ENCODE measurements at places on chromosomes 1 and 21. TPM values are rescaled to one million over a fixed set of nuclear protein-coding genes. Genes with fewer than 3 reads are reported as not detected.

GRCh38 chr21:31557421-31558188, 101.9 kb upstream of the SOD1 start:
- no peaks in the 10 kb centered on the region for H3K36me3 ChIP-seq
- peaks cover 46% of the 10 kb centered on the region for H3K27me3 ChIP-seq
- H3K27ac ChIP-seq: no peak overlapping the region
- no peak overlapping the region for H3K4me3 ChIP-seq
- peaks cover 16% of the 10 kb centered on the region for H3K4me1 ChIP-seq
- no peak for DNase-seq

- DNase-seq: peak; percentile 70
- no peaks in the 10 kb centered on the region for H3K27me3 ChIP-seq
- H3K4me3 ChIP-seq: peak overlapping the region; percentile 74
Measured at GRCh38 chr1:203325026-203325417, 19.7 kb downstream of the BTG2 start.

- no peak for DNase-seq
- no peaks in the 10 kb centered on the region for H3K36me3 ChIP-seq
- no peak overlapping the region for H3K4me3 ChIP-seq
- no peaks in the 10 kb centered on the region for H3K4me1 ChIP-seq
- H3K27ac ChIP-seq: no peak overlapping the region
Measured at GRCh38 chr1:228185641-228185965, 20.0 kb downstream of the IBA57 start.

- H3K4me1 ChIP-seq: no peaks in the 10 kb centered on the region
- H3K27ac ChIP-seq: no peak overlapping the region
- H3K36me3 ChIP-seq: no peaks in the 10 kb centered on the region
- no peaks in the 10 kb centered on the region for H3K27me3 ChIP-seq
Measured at GRCh38 chr1:222416001-222416791, 131.7 kb downstream of the HHIPL2 start.

DNA sequence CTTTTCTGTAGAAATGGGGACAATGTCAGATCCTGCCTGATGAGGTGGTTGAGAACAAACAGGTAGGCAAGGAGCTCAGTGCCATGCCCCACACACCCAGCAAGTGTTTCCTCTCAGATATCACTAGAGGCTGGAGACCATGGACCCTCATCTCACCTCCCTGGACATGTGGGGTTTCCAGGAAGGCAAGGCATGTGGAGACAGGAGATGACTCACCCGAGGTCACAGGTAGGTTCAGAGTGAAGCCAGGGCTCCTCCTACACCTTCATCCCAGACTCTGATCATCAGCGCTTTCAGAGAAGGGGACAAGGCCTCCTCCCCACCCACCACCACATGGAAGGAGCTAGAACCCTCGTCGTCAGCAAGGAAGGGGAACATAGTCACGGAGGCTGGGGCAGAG, 69.2 kb downstream of the MATN1 start:
- no peaks in the 10 kb centered on the region for H3K4me1 ChIP-seq
- no peak overlapping the region for H3K4me3 ChIP-seq
- no peak overlapping the region for H3K27ac ChIP-seq
- DNase-seq: no peak
- no peaks in the 10 kb centered on the region for H3K27me3 ChIP-seq

DNA sequence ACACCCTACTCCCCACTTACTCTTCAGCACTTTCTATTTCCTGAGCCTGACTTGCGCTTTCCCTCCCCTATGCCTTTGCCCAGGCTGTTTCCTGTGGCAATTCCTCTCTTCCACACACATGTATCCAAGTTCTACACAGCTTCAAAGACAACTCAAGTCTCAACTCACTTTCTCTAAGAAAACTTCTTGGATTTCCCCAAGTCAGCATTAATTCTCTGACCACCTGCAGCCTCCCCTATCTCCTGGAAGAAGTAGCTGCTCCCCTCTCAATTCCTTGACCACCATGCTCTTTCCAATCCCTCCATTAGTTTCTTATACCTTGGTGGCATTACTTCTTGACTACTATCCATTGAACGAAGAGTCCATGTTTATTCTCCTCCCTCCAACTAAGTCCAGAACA, 42.8 kb downstream of the NMNAT2 start:
- peaks cover 10% of the 10 kb centered on the region for H3K27me3 ChIP-seq
- H3K4me1 ChIP-seq: peaks cover 2% of the 10 kb centered on the region
- DNase-seq: no peak

- H3K4me1 ChIP-seq: no peaks in the 10 kb centered on the region
- no peaks in the 10 kb centered on the region for H3K27me3 ChIP-seq
- no peak overlapping the region for H3K27ac ChIP-seq
Measured at GRCh38 chr21:36235058-36235582, 78.5 kb downstream of the DOP1B start.

GRCh38 chr1:117007719-117008013, 6.1 kb downstream of the CD101 start:
- H3K27ac ChIP-seq: peak overlapping the region; percentile 68
- H3K27me3 ChIP-seq: no peaks in the 10 kb centered on the region
- peaks cover 24% of the 10 kb centered on the region for H3K36me3 ChIP-seq
- H3K4me1 ChIP-seq: peaks cover 84% of the 10 kb centered on the region
- no peak overlapping the region for H3K4me3 ChIP-seq

DNA sequence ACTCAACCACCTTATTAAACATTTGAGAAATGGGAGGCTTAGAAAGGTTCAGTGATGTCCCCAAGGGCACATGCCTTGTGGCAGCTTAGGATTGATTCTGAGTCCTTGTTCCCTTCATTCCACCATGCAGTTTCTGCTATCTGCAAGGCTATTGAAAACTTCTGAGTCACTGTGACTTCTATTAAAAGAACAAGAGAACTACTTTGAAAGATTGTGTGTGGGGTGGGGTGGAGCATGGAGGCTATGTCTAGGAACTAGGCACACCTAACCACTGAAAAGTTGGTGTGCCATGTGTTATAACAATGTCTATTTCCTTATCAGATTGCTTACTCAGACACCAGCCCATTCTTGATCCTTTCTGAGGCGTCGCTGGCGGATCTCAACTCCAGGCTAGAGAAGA, 10.8 kb downstream of the MTARC1 start:
- no peak for DNase-seq
- no peak overlapping the region for H3K4me3 ChIP-seq
- no peaks in the 10 kb centered on the region for H3K27me3 ChIP-seq
- H3K4me1 ChIP-seq: no peaks in the 10 kb centered on the region
- peaks cover 79% of the 10 kb centered on the region for H3K36me3 ChIP-seq

- no peaks in the 10 kb centered on the region for H3K4me1 ChIP-seq
- no peak for DNase-seq
Measured at GRCh38 chr1:39757501-39757900, 13.6 kb downstream of the OXCT2 start.

DNA sequence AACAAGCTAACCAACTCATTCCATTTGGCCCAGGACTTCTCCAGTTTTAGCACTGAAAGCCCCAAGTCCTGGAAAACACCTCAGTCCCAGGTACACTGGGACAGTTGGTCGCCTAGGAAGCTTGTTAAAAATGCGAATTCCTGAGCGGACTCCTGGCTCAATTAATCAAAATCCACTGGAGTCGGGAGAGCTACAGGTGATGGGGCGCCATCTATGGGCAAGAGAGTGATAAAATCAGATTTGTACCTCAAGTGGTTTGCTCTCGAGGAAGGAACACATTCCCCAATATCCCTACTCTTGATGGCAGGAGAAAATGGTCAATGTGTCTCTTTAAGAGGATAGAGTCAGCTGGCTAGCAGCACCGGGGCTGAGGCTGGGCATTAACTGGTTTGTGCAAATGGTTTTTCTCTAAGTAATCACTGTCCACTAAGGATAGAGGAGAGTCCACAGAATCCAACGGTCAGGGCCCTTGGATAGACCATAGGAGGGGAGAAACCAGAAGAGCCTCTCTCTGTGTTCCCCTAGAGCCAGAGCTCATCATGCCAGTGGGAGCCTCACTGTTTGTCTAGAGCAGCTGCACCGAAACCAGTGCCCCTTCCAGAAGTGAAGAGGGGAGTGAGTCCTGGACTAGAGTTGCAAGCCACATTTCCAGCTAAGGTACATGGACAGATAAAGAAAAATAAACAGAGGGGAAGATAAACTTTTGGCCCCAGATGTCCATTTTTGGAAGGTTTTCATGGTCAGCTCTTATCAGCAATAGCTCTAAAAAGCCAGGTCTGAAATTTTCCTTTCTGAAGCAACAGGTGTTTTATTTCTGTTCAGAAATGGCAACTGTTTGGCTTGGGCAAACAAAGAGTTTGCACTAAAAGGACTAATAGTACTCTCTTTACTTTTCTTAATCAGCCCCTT, 148.5 kb downstream of the TENT5C start:
- peaks cover 11% of the 10 kb centered on the region for H3K4me1 ChIP-seq
- peaks cover 4% of the 10 kb centered on the region for H3K27me3 ChIP-seq

- H3K4me3 ChIP-seq: no peak overlapping the region
- H3K4me1 ChIP-seq: peaks cover 24% of the 10 kb centered on the region
- no peak overlapping the region for H3K27ac ChIP-seq
- no peaks in the 10 kb centered on the region for H3K36me3 ChIP-seq
Measured at GRCh38 chr1:167104256-167104633, 10.4 kb downstream of the STYXL2 start.

DNA sequence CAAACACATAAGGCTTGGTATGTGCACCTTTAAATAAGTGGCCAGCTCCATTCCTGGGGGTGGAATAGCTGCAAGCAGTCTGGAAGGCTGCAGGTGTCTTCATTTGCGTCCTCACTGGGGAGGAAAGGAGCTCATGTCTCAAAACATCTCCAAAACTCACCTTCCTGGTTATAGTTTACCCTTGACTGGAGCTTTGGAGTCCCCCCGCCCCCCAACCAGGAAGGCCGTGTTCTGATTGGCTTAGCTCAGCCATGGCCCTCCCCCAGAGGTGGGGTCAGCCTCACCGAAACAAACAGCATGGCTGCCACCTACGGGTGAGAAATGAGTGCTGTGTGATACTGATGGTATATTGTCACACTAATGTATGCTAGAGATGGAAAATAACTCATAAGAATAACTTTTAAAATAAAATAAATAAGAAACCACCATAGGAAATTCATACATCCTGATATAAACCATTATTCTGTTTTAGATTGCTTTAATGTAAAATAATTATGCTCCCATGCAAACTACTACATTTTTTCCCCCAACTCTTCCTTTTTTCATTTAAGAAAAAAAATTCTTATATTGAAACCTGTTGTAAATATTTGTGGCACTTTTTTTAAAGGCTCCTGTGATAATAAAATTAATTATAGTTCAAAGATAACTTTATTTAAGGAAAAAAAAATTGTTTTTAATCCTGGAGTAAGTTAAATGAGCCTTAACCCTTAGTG, 90.8 kb downstream of the ZP4 start:
- DNase-seq: no peak
- no peak overlapping the region for H3K27ac ChIP-seq
- no peaks in the 10 kb centered on the region for H3K4me1 ChIP-seq

GRCh38 chr1:54459140-54459539, 52.9 kb upstream of the SSBP3 start:
- no peaks in the 10 kb centered on the region for H3K27me3 ChIP-seq
- peaks cover 13% of the 10 kb centered on the region for H3K4me1 ChIP-seq
- H3K36me3 ChIP-seq: no peaks in the 10 kb centered on the region
- DNase-seq: no peak
- no peak overlapping the region for H3K4me3 ChIP-seq

GRCh38 chr1:116987256-116987555, 14.4 kb upstream of the CD101 start:
- no peak overlapping the region for H3K4me3 ChIP-seq
- no peaks in the 10 kb centered on the region for H3K36me3 ChIP-seq
- no peak overlapping the region for H3K27ac ChIP-seq
- no peak for DNase-seq
- H3K4me1 ChIP-seq: peaks cover 50% of the 10 kb centered on the region

GRCh38 chr1:222769971-222770620, 33.1 kb downstream of the FAM177B start:
- DNase-seq: no peak
- no peak overlapping the region for H3K27ac ChIP-seq

DNA sequence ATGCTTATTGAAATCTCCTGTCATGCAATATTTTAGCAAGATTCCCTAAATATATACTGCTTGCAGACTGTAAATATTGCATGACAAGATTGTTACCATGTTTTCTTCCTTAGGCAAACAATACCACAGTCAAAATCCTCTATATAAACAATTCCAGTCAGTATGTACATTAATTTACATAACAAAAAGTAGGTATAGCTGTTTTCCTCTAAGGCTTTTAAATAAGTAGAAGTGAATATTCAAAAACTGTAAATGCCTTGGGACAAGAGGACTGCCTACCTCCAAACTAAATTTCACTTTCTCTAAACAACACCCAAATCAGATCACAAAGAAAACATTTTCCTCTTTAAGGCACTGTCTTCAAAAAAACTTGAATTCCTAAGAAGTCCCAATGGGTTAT, 17.3 kb upstream of the FOXD3 start:
- H3K27ac ChIP-seq: no peak overlapping the region
- no peaks in the 10 kb centered on the region for H3K4me1 ChIP-seq
- H3K27me3 ChIP-seq: peaks cover 16% of the 10 kb centered on the region
- H3K4me3 ChIP-seq: no peak overlapping the region
- no peaks in the 10 kb centered on the region for H3K36me3 ChIP-seq

DNA sequence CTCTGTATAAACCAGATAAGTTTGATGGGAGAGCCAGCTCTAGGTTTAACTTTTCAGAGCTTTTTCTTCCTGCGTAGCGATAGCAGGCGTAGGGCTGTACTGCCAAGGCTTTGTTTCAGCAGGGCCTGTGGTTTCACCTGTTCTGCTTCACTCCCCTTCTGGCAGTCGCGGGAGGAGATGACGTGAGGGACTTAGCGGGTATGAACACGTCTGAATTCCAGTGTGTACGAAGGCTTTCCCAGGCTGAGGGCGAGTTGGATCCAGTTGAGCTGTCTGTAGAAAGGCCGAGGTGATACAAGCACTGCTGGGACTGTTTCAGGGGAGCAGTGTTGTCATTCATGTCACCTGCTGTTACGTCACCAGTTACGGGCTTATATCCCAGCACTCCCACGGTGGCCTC, 21.2 kb downstream of the PEX14 start:
- H3K27ac ChIP-seq: no peak overlapping the region
- no peaks in the 10 kb centered on the region for H3K27me3 ChIP-seq
- peaks cover 15% of the 10 kb centered on the region for H3K4me1 ChIP-seq
- H3K4me3 ChIP-seq: no peak overlapping the region
- DNase-seq: no peak

- no peaks in the 10 kb centered on the region for H3K36me3 ChIP-seq
- no peak for DNase-seq
- H3K27me3 ChIP-seq: peaks cover 2% of the 10 kb centered on the region
Measured at GRCh38 chr1:154329551-154330131, 4.3 kb downstream of the ATP8B2 start.

The IFI44L gene
- 11.0 TPM for polyA plus RNA-seq

The GPR52 gene
- not detected for polyA plus RNA-seq

The STYXL2 gene
- polyA plus RNA-seq: not detected

The NUP210L gene
- not detected for polyA plus RNA-seq

The ATP6V1G3 gene
- not detected for polyA plus RNA-seq

The TMEM240 gene
- not detected for polyA plus RNA-seq

The CNN3 gene
- polyA plus RNA-seq: 0.08 TPM

The ELAPOR1 gene
- 0.25 TPM for polyA plus RNA-seq

The INKA2 gene
- polyA plus RNA-seq: 2.5 TPM

The VSIG8 gene
- not detected for polyA plus RNA-seq

The CNR2 gene
- polyA plus RNA-seq: 0.08 TPM

The VTCN1 gene
- polyA plus RNA-seq: not detected

The SLC19A1 gene
- polyA plus RNA-seq: 53.0 TPM
